Stimulated activated naive CD4-positive, alpha-beta T cell (primary cell): ENCODE measurements at places on chromosomes 7 and 10.

GRCh38 chr7:111568419-111568818 lies 6.1 kb upstream of the IMMP2L start:
- no peak for DNase-seq

DNA sequence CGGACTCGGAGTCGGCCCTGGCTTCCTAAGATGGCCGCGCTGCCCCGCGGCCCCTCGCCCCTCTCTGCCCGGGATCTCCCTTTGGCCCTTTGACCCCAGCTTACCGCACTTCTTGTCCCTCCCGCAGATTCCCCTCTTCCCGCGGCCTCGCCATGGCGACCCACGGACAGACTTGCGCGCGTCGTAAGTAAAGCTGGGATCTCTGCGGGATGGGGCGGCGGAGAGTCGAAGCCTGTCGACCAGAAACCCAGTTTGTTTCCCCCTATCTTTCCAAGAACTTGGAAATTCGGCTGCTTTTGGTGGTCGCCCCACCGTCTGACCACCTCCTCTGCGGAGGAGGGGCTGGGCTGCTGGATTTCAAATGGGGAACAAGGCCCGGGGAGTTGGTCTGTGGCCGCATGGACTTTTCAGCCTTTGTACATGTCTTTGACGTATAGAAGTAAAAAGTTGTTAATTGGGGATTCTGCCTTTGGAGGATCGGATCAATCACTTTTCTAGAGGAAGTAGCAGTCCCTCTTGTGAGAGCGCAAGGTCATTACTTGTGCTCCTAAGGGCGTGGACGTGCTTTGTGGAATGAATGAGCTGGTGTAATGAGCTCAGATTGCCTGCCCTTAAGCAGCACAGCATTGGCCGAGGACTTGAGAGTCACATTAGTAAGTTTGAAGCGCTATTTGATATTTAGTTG lies 553 bp downstream of the VDAC2 start:
- peak; percentile 7 for DNase-seq

DNA sequence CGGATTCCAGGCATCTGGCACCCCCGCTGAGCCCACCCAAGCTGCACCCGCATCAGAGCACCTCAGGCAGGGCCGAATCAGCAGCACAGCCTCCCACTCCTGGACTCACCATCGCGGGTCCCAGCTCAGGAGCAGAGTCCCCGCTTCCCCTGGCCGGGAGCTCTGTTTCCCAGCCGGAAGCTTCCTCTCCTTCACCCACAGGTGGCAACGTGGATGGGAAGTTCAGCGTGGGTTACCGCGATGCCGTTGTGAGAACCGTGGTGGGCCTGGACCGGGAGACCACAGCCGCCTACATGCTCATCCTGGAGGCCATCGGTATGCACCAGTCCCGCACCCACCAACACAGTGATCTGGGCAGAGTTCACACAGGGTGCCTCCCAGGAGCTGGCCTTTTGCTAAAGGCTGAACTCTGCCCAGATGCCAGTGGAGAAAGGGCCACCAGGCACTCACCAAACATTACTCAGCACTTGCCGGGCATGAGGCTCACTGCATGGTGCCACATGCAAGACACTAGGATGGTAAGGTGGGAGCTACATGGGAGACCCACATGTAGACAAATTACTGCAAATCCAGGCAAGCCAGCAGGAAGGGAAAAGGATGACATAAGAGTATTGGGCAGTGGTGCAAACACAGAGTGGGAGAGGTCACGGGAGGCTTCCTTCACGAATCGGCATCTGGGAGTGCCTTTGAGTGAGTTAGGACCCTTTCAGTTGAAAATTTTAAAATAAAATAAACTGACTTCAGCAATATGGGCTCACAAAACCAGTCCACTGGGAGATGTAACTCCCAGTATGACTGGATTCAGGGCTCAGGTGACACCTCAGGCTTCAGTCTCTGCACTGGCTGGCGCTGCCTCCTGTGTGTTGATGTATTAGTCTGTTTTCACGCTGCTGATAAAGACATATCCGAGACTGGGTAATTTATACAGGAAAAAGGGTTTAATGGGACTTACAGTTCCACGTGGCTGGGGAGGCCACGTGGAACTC lies 10.4 kb downstream of the C10orf105 start:
- no peak for DNase-seq

DNA sequence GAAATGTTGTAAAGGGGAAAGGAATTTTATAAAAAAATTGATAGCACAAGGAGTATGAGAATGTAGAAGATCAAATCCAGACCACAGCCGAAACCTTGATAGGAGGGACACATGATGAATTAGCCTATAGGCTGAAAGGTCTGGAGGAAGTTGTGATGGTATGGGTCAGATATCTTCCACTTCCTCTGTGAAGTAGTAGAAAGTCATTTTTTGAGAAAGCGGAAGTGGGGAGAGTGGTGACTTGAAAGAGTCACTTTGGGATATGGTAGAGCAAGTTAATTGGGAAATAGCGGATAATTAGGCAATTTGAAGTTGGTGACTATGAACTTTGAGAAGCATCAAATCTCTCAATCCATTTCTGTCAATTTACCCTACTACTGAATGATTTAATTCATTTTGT lies 99.4 kb downstream of the GRM8 start:
- DNase-seq = no peak

GRCh38 chr10:30882281-30882680 lies 149.4 kb downstream of the ZNF438 start:
- no peak for DNase-seq

GRCh38 chr10:103542764-103543616 lies 49.5 kb downstream of the NEURL1 start:
- DNase-seq = peak; percentile 31

DNA sequence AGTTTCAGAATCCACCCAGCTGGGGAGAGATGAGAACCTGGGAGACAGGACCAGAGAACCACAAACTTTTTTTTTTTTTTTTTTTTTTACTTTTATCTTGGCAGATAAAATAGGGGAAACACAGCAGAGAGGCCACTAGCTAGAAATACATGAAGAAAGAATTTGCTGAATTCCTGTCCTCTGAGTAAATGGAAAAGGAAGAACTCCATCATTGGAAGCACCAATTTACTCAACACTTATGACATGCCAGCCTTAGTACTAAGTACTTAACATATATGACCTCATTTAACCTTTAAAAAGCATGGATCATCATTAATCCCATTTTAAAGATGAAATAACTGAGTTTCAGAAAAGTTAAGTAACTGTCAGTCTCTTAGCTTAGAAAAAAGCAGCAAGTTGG lies 343.0 kb upstream of the NPSR1 start:
- no peak for DNase-seq
